Activated CD4-positive, CD25-positive, alpha-beta regulatory T cell treated with anti-CD3 and anti-CD28 coated beads, Interleukin-2, amount 50 U/mL, for 16 hours (primary cell): ENCODE measurements at places on chromosomes 13 and 19.

DNA sequence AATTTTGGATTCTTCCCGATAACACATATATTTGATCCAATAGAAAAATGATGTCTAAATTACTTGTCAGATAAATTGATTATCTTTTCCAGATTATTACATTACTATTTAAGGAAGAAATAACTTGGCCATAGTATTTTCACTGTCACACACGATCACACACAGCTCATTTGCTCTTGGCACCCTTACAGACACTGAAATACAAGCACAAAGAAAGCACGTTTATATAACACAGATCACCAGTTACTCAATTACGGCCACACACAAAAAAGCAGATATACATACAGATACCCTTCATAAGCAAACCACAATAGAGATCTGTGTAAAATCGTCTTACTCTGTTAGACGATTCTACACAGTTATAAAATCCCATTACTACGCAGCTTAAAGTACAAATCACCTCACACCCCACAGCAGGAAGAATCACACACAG lies 716 bp upstream of the ZNF420 start:
- no peak for DNase-seq

DNA sequence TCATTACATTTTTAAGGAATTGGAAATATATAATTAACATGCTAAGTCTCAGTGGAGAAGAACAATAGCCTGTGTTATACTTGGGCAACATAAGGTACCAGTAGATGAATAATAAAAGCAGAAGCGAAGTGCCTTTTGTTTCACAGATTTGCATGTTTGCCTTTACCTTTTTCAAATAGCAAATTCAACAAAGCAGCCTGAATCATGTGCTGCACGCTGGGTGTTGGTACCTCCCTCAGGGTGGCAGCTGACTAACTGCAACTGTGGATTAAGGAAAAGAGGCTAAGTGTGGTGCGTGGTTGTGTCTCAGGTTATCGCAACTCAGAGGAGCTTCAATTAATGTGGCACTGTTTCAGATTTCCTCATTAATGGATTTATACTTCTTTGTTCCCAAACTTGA lies 189.0 kb downstream of the LMO7 start:
- no peak for DNase-seq

DNA sequence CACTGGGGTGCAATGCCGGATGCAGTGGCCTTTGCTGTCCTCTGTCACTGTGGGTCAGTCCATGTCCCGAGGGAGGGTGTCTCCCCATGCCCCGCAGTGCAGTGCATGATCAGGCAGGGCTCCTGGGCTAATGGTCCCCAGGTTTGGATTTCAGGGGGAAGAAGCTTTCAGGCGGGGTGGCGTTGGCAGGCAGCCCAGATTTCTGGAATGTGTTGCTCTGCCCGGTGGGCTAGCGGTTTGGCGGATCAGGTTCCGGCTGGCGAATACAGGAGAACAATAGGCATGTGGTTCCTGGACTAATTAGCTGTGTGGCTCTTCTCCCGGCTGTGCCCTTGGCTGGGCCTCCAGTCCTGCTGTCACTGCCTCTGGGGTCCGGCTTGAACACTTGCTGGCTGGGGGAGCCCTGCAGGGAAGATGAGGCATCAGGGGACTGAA lies 141.3 kb downstream of the FGF9 start:
- no peak for DNase-seq

DNA sequence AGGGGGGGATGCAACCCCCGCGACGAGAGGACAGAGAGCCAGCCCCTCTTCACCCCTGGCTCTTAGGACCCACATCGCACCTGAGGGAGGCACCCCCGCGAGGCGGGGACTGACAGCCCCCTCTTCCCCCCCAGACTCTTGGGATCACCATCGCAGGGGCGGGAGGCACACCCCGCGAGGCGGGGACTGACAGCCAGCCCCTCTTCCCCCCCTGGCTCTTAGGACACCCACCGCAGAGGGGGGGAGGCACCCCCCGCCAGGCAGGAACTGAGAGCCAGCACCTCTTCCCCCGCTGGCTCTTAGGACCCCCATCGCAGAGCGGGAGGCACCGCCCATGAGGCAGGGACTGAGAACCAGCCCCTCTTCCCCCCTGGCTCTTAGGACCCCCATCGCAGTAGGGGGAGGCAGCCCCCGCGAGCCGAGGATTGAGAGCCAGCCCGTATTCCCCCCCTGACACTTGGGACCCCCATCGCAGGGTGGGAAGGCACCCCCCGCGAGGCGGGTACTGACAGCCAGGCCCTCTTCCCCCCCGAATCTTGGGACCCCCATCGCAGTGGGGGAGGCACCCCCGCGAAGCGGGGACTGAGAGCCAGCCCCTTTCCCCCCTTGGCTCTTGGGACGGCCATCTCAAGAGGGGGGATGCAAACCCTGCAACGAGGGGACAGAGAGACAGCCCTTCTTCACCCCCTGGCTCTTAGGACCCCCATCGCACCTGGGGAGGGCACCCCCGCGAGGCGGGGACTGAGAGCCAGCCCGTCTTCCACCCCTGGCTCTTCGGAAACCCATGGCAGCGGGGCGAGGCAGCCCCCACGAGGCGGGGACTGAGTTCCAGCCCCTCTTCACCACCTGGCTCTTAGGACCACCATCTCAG lies 2425.1 kb upstream of the PCDH20 start:
- DNase-seq = no peak

- DNase-seq = no peak
Measured at GRCh38 chr13:66657165-66657881, 572.8 kb downstream of the PCDH9 start.

DNA sequence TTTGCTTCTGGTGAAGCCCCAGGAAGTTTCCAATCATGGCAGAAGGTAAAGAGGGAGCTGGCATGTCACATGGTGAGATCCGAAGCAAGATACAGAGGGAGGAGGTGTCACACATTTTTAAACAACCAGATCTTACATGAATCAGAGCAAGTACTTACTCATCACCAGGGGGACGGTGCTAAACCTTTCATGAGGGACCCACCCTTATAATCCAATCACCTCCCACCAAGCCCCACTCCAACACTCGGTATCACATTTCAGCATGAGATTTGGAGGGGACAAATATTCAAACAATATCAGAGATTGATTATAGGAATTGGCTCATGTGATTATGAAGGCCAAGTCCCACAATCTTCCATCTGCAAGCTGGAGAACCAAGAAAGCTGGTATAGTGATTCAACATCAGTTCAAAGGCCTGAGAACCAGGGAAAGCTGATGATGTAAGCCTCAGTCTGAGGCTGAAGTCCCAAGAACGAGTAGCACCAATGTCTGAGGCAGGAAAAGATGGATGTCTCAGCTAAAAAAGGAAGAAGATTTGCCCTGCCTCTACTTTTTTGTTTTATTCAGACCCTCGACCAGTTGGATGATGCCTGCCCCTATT lies 58.6 kb upstream of the WDFY2 start:
- no peak for DNase-seq

GRCh38 chr19:28394725-28395124 lies 818.2 kb downstream of the UQCRFS1 start:
- no peak for DNase-seq
